ENCODE measurements at places on chromosomes 4 and X. TPM values are rescaled to one million over a fixed set of nuclear protein-coding genes. Genes with fewer than 3 reads are reported as not detected.

The PDGFC gene
- total RNA-seq, result 4.0 TPM

The OPRPN gene
- not detected for total RNA-seq

The MAGEA11 gene
- not detected for total RNA-seq

The CLCN4 gene
- 5.4 TPM for total RNA-seq

The TTC29 gene
- total RNA-seq, result not detected

The RTL9 gene
- not detected for total RNA-seq

The GSX2 gene
- not detected for total RNA-seq
